ENCODE measurements at places on chromosomes 5 and 9. TPM values are rescaled to one million over a fixed set of nuclear protein-coding genes. Genes with fewer than 3 reads are reported as not detected.

DNA sequence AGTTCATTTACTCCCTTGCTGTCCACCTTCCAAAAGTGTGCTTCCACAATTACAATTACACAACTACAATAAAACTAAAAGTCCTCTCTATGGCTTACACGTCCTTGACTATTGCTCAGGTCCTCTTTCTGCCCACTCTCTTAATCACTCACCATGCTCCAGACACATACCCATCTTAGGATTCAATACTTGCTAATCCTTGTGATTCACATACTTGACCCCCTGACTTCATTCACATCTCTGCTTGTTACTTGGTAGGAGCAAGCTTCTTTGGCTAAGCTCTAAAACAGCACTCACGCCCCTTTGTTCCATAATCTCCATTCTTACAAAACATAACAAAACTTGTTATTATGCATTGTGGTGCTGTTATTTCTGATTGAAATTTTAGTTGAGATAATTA is 215.8 kb downstream of the EDIL3 start:
- no peaks in the 10 kb centered on the region for H3K27me3 ChIP-seq
- no peak for DNase-seq
- no peaks in the 10 kb centered on the region for H3K36me3 ChIP-seq
- H3K27ac ChIP-seq: no peak overlapping the region
- H3K4me1 ChIP-seq: no peaks in the 10 kb centered on the region

- DNase-seq: no peak
- H3K36me3 ChIP-seq: no peaks in the 10 kb centered on the region
- peaks cover 9% of the 10 kb centered on the region for H3K4me1 ChIP-seq
- H3K27me3 ChIP-seq: no peaks in the 10 kb centered on the region
- H3K4me3 ChIP-seq: no peak overlapping the region
Measured at GRCh38 chr9:77511525-77511924, 136.6 kb downstream of the GNA14 start.

DNA sequence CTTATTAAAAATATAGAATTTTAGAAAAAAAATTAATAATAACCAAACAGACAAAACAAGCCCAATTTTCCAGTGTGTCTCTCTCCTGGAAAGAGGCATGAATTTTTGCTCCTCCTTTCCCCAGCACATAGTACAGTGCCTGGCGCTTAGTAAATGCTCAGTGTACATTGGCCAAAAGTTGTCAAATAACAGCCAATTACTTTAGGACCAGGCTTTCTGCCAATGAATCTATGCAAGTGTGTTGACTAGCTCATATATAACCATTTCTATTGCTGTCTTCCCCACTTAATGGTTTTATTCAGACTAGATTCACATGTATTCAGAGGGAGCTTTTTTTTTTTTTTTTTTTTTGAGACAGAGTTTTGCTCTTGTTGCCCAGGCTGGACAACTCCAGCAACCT is 120.1 kb upstream of the CD180 start:
- no peak for DNase-seq
- H3K4me3 ChIP-seq: no peak overlapping the region
- H3K27me3 ChIP-seq: no peaks in the 10 kb centered on the region

DNA sequence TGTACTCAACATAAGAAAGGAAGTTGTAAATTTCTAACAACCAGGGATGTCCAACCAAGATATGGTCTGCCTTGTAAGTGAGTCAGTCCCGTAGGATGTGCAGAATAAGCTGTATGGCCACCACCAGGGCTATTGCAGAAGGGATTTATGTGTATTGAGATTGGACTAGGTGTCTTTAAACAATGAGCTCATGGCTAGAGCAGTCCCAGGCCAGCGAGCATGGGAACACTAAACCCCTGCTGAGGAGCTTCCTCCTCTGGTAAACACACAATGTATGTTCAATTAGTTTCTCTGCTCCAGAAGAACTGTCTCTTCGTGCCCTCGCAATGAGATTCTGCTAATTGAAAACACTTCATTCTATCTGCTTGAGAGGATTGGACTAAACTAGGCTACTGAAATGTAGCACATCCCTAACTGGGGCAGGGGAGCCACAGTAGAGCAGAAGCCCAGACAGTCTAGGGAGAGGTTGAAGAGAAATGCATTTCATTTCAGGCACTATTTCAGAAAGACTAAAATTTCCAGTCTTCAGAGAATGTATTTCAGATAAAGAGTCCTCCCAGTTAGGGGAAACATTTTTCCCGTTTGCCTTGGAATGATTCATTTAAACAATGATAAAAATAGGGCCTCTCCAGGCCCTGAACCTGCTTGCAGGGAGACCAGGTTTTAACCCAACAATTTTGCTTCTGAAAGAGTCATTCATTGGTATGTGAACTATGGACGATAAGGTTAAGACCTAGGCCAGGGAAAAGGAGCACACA is 154.7 kb downstream of the FAM114A2 start:
- no peaks in the 10 kb centered on the region for H3K4me1 ChIP-seq
- H3K27me3 ChIP-seq: no peaks in the 10 kb centered on the region
- DNase-seq: no peak
- no peak overlapping the region for H3K27ac ChIP-seq

DNA sequence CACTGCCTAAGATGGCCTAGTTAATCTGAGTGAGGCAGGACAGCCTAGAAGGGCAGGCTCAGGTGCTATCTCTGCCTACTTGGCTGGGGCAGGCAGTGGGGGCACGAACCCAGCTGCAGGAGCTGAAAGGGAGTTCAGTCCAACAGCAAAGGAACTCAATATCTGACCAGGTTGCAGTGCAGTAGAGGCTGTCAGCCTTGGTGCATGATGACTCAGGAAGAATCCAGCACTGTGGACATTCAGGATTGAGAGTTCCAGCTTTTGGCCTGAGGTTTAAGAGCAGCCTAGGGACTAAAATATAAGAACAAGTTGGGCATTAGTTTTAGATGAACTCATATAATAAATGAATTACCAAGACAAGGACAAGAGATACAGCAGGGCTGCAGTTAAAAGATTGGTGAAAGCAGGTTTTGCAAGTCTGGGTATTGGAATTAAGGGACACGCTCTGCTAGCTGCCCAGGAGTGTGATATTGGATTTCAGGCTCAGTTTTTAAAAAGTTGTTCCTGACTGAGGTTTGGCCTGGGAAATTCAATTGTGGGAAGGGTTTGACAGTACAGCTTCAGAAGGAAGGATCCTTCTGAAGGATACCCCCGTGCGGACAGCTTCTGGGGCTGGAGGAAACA is 64.7 kb upstream of the ATG10 start:
- H3K4me3 ChIP-seq: no peak overlapping the region
- no peaks in the 10 kb centered on the region for H3K27me3 ChIP-seq
- H3K36me3 ChIP-seq: no peaks in the 10 kb centered on the region
- peaks cover 9% of the 10 kb centered on the region for H3K4me1 ChIP-seq
- no peak for DNase-seq

GRCh38 chr9:127136081-127136879 is 13.8 kb upstream of the ANGPTL2 start:
- no peak for DNase-seq
- no peaks in the 10 kb centered on the region for H3K4me1 ChIP-seq
- H3K36me3 ChIP-seq: no peaks in the 10 kb centered on the region
- no peak overlapping the region for H3K4me3 ChIP-seq
- H3K27me3 ChIP-seq: no peaks in the 10 kb centered on the region
- no peak overlapping the region for H3K27ac ChIP-seq

DNA sequence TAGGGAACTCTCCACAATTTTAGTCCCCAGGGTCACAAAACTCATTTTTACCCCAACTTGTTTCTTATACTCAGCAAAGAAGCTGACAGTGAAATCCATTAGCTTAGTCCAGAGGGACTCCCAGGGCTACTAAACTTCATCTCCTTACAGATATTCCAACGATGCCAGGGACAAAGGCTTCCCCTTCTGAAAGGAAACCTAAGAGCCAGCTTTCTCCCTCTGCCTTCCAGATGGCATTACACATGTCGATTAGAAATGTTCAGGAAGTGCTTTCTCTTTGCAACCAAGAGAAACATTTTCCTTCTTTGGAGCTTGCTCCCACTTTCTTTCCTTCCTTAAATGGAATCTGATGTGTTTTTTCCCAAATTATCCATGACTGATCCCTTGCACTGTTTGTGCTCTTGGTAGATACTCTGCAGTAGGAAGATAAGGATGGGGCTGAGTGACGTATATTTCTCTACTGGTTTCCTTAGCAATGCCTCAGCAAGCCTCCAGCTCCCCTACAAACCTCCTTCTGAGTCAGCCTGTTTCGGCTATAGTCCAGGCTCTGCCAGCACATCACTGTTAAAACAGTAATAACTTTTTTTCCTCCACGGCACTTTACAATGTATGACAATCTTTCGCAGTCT is 43.0 kb upstream of the HTR4 start:
- no peak for DNase-seq
- H3K27me3 ChIP-seq: no peaks in the 10 kb centered on the region
- no peaks in the 10 kb centered on the region for H3K4me1 ChIP-seq
- H3K36me3 ChIP-seq: no peaks in the 10 kb centered on the region
- H3K27ac ChIP-seq: no peak overlapping the region

DNA sequence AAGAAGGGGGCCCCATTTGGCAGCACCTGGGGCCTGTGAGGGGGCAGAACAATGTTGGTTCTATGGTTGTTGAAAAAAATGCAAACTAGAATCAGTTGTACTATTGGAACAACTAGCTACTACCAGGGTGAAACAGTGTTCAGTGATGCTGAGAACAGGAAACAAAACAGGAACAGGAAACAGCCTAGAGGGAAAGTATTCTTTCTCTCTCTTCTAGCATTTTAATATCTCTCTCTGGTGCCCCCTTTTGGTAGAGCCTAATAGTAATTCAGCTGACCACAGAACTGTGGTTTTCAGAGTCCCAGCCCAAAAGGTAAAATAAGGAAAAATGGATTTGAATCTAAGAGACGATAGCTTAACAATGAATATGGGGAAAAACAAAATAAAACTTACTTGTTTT is 138.0 kb upstream of the KCNN2 start:
- no peaks in the 10 kb centered on the region for H3K36me3 ChIP-seq
- no peak overlapping the region for H3K4me3 ChIP-seq
- H3K27me3 ChIP-seq: no peaks in the 10 kb centered on the region
- H3K4me1 ChIP-seq: no peaks in the 10 kb centered on the region

- H3K36me3 ChIP-seq: no peaks in the 10 kb centered on the region
- no peaks in the 10 kb centered on the region for H3K4me1 ChIP-seq
- H3K27ac ChIP-seq: no peak overlapping the region
- no peak overlapping the region for H3K4me3 ChIP-seq
- H3K27me3 ChIP-seq: no peaks in the 10 kb centered on the region
Measured at GRCh38 chr5:74035521-74035937, 409.5 kb downstream of the ARHGEF28 start.

DNA sequence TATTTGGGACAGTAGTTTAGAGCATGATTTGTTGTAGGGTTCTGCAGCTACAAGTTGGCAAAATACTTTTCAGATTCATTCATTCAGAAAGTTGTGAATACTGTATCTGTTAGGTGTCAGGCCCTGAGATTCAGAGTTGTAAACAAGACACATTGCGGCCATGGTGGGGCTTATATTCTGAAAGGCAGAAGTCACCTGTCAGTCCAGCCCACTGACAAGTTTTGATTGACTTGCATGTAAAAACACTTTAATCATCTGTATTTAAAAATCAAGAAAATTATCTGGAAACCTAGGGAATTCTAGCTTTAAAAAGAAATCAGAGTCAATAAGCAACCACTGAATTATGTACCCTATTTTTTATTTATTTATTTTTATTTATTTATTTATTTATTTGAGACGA is 13.0 kb downstream of the LARP1 start:
- DNase-seq: no peak
- no peaks in the 10 kb centered on the region for H3K36me3 ChIP-seq
- H3K4me3 ChIP-seq: no peak overlapping the region
- H3K4me1 ChIP-seq: peaks cover 95% of the 10 kb centered on the region
- H3K27me3 ChIP-seq: no peaks in the 10 kb centered on the region

Gene ZFP37
- total RNA-seq: 4.4 TPM

Gene POLE3
- 13.8 TPM for total RNA-seq

Gene NMUR2
- not detected for total RNA-seq

All from body of pancreas (tissue), 4 donors.